ENCODE measurements at places on chromosomes 5 and 9.

DNA sequence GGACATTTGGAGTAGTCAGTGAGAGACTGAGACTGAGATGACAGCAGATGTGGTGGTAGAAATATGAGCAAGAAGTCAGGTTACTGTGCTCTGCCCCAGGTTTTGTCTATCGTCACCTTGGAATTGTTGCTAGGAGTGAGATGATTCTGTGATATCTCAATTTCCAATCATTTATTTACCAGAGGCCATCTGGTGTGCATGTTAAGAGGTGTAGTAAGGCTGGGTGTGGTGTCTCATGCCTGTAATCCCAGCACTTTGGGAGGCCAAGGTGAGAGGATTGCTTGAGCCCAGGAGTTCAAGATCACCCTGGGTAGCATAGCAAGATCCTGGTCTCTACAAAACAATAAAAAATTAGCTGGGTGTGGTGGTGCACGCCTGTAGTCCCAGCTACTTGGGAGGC is 38.6 kb upstream of the CARTPT start:
- DNase-seq: no peak

GRCh38 chr5:119322948-119323537 is 32.8 kb upstream of the TNFAIP8 start:
- DNase-seq: peak; percentile 52

- no peak for DNase-seq
Measured at GRCh38 chr5:448766-449090, 5.8 kb downstream of the EXOC3 start.

DNA sequence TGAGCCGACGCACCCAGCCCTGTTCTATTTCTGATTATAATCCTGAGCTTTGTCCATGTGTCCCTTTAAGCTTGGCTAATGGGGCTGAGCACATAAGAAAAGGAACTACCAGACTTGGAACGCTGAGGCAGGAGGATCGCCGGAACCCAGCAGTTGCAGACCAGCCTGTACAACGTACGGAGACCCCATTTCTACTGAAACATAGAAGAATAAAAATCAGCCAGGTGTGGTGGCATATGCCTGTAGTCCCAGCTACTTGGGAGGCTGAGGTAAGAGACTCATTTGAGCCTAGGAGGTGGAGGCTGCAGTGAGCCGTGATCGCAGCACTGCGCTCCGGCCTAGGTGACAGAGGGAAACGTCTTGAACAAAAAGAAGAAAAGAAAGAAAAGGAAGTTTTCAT is 22.3 kb downstream of the TRIM7 start:
- DNase-seq: no peak

GRCh38 chr5:31806561-31806960 is 167.6 kb downstream of the PDZD2 start:
- no peak for DNase-seq

DNA sequence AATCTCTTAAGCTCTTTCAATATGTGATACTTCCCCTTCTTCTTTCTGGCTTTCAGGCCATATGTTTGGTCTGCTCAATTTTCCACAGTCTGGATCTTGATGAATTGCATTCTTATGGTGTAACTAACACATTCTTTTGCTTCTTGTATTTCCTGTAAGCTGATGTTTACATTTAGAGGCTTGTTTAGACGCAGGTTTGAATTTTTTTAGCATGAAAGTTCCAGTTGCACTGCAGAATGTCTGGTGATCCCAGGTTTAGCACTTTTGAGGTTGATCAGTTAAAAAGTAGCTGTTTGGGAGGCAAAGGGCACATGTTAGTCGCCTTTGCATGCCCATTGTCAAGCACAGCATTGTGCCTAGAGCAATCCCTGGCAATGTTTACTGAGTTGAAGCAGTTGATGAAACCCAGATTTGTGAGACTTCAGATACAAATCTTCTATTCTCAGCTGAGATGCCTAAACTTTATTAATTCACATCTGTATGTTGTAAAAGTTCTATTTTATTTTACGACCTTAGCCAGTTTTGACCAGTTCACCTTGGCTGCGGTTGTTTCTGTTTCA is 59.6 kb upstream of the SPATA31C2 start:
- DNase-seq: peak; percentile 6

DNA sequence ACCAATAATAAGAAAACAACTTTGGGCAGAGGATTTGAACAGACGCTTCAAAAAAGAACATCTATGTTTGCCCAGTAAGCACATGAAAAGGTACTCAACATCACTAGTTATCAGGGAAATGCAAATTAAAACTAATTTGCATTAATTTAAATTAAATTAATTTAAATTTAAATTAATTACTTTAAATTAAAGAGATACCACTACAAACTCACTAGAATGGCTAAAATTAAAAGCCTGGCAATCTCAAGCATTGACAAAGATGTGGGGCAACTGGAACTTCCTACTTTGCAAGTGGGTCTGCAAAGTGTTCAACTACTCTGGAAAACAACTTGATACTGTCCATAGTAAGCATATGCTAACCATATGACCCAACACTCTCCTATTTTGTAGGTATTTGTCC is 32.1 kb upstream of the ELL2 start:
- DNase-seq: no peak
